Esophagus squamous epithelium (tissue), 5 donors: ENCODE measurements at places on chromosomes 2 and 18.

- DNase-seq = no peak
Measured at GRCh38 chr18:2971741-2972552, 41.0 kb downstream of the LPIN2 start.

DNA sequence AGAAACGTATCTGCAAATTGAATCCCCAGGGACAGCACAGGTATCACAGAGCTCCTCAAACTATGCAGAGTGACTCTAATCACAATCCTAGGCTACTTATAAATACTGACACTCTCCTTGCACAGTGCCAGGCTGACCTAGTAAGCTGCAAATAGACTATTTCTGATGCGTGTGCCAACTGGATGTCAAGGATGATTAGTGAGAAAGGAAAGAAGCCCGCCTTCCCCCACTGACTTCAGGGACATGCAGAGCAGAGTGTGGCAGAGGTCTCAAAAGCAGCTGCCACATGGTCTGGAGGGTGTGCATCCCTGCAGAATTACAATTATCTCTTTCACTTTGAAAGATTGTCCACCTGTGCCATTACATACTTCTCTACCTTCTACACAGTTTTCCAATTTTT, 235.6 kb downstream of the CPS1 start:
- DNase-seq = no peak

GRCh38 chr18:3665204-3665603, 215.2 kb downstream of the TGIF1 start:
- no peak for DNase-seq

DNA sequence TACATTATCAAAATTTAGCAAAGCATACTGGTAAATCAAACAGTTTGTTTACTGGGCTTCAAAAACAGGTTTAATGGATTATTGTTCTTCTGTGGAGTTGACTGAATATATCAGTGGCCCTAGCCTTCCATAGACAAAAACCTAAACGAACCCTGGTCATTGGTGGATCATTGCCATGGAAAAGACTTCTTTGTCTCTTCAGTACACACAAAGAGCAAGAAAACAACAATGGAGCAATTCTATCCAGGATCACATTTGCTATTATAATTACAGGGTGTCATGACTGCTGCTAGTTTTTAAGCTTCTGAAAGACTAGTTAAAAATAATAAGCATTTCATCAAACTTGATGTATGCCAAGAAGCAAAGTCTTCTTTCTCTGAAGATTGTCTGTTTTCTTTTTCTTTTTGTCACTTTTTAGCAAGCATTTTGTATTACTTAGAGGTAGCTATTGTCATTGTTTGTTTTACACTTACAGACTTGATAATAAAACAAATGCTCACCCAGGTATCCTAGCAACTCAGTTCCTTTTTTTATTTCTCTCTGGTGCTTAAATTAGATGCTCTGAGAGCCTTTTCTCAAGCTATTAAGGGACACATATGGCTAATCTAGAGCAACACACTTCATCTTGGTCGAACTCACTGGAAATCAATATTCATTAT, 1228.7 kb upstream of the DDX18 start:
- no peak for DNase-seq

DNA sequence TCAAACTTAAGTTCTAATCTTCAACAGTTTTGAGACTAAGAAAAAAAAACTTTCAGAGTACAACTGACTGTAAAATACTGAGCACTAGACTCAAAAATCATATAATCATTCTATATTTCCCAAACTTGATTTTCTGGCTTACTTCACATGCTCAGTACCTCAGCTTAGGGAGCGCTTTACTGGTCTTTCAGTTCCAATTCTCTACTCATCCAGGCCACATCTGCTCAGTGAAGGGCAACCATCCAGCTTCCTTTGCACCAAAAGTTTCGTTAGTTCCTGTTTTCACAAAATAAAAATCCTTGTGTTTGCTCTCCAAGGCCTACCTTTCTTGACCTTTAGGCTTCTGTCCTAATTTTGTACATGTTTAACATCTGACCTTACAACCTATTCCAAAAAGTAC, 287.6 kb upstream of the LRRTM1 start:
- DNase-seq = no peak

GRCh38 chr2:197134206-197134605, 176.4 kb downstream of the ANKRD44 start:
- no peak for DNase-seq

- DNase-seq = no peak
Measured at GRCh38 chr2:122562775-122563174, 807.3 kb downstream of the TSN start.

GRCh38 chr2:232857158-232857563, 12.9 kb upstream of the SNORC start:
- DNase-seq = no peak

- no peak for DNase-seq
Measured at GRCh38 chr18:64017870-64018269, 48.0 kb downstream of the SERPINB8 start.

- DNase-seq = no peak
Measured at GRCh38 chr2:215981115-215981514, 32.2 kb downstream of the MREG start.

- peak; percentile 16 for DNase-seq
Measured at GRCh38 chr2:201257381-201257955, 2.9 kb upstream of the CASP8 start.

DNA sequence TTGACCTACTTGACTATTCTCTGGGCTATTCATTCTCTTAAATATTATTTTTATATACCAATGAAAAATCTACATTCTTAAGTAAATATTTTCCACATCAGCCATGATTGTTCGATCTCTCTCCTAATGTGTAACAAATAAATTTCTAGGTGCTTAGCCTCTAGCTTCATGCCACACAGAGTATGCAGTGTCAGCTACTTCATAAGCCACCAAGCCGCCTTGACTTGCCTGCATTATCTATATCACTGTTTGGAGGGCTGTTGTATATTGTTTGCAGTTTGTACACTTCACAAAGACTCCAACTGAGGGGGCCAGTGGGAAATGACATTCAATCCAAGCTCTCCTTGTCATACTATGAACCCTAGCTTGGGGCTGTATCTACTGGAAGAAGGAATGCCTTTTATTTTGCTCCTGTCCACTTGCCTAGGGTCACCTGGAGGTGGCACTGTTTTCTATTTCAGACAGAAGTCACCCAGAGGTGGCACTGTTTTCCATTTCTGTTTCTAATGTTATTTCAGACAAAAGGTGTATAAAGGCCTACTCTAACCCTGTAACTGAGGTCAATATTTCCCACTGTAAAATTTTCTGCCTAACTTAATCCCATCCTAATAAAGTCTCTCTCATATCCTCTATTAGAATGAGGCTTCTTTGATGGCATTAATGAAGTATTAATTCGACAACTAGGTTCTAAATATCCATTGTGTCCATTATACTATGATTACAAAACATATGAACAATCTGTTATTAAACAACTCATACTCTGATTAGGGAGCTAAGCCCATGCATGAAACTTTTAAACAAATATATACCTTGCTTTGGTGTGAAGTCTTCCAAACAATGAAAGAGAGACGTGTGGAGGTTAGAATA, 36.4 kb downstream of the COL5A2 start:
- no peak for DNase-seq

GRCh38 chr18:3402982-3403451, 47.0 kb upstream of the TGIF1 start:
- no peak for DNase-seq

DNA sequence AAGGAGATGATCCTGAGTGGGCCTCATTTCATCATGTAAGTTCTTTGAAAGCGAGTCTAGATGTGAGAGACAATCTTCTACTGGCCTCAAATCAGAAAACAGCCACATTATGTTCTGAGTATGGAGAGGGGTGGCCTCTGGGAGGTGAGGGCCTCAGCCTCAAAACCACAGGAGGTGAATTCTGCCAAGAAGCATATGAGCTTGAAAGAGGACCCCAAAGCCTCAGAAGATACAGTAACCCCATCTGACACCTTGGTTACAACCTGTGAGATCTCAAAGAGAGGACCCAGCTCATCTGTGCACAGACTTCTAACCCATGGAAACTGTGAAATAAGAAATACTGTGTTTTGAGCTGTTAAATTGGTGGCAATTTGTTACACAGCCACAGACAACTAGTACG, 200.1 kb downstream of the ARHGAP15 start:
- DNase-seq = no peak

DNA sequence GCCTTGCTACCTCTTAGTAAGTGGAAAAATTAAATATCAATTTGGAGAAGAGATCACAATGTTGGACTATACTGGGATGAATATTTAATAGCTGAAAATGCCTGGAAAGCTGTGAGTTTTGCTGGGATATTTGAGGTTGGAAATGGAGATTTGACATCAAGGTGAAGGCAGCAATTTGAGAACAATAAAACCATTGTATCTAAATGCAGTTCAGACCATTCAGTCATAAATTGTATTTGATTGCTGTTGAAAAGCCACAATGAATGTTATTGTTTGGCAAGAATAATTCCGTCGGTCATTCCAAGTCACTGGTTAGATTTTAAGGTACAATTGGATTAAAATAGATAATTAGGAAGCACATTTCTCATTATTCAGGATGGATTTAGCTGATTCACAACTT, 325.6 kb downstream of the HRH4 start:
- no peak for DNase-seq

DNA sequence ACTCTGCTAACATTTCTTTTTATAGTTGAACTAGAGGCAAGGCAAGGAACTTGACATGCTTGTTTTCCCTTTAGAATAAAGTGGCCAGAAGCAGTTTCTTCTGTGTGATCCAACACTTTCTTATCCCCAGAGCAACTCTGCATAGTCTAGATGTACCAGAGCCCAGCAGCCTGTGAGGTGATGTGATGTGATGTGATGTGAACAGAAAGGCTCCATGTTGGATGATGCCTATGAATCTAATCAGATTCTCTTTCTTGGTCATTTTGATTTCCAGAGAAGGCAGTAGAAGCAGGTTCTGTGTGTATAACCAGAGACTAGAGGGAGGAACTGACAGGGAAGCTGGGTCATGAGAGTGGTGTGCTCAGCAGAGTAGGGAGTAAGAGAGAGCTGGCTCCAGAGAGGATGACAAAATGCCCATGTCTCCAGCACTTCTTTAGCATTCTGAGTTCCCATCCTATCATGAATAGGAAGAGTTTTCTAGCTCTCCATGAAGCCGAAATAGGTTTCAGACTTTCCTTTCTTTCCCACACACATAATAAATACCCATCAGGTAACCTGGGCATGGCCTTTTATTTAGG, 31.0 kb upstream of the PTH2R start:
- DNase-seq = no peak

GRCh38 chr2:2797797-2798196, 466.7 kb upstream of the MYT1L start:
- DNase-seq = no peak

GRCh38 chr2:186780701-186781316, 68.2 kb downstream of the ZSWIM2 start:
- DNase-seq = no peak

GRCh38 chr2:19102696-19103423, 255.6 kb downstream of the OSR1 start:
- DNase-seq = no peak

DNA sequence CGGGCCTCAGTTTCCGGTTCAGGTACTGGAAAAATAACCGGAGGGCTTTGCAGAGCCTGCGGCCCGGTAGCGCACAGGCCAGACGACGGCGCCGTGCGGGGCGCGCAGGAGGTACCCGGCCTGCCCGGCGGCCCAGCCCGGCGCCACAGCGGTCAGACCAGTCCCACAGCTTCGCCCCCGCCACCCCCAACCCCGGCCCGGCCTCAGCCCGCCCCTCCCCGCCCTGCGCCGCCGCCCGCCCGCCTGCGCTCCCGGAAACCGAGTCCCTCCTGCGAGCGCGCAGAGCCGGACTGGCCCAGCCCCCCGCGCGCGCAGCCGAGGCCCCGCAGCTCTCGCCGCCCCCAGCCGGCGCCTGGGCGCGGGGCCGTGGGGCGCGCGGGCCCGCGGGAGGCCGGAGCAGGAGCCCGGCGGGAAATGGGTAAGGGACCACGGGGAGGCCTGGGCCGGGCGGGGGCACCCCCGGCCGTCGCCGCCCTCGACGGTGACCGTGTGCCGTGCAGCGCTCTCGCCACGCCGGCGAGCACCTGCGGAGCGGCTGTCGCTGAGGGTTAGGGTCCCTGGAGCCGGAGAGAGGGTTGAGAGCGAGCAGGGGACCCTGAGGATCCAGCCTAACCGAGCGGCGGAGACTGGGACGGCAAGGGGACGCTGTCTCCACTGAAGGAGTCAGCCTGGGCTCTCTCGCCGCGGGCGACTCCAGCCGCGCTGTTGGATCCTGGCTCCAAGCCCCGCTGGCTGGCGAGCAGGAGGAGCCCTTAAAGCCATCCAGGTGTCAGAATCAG, 16.5 kb upstream of the PSD4 start:
- DNase-seq = no peak

- no peak for DNase-seq
Measured at GRCh38 chr18:3912705-3913104, 462.7 kb downstream of the TGIF1 start.

GRCh38 chr2:128245813-128246212, 72.9 kb downstream of the HS6ST1 start:
- DNase-seq = no peak

DNA sequence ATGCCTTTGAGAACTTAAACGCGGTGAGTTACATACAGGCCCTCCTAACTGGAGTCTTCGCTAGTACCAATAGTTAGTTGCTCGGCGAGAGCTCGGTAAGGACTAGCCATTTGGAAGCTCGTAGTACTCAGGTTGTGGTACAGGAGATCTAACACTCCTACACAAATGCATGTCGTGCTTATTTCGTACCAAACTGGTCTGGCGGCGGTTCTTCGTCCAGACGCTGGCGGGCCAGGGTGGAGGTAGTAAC, 346 bp upstream of the VRK2 start:
- DNase-seq = no peak

- no peak for DNase-seq
Measured at GRCh38 chr2:189483980-189484740, 42.9 kb downstream of the WDR75 start.

- DNase-seq = no peak
Measured at GRCh38 chr2:232473467-232473890, 14.2 kb downstream of the ECEL1 start.

DNA sequence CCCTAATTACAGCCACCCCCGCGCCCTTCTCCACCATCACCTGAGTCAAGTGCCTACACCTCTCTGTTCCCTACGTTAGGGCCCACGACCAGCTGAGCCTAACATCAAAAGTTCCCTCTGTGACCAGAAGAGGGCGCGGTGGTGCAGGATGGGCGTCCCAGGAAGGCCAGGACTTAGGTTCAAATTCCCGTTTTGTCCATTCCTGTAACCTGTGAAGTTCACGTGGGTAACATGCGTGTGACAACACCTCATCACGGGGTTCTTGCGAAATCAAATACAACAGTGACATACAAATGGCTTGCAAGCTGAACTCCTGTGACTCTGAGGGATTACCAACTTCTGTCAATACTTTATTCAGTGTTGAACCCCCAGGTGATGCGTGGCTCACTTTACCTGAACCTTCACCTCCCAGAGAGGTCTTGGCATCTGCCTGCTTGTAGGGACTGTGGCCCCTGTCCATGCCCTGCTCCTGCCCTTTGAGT, 207.9 kb downstream of the ARL4C start:
- no peak for DNase-seq

DNA sequence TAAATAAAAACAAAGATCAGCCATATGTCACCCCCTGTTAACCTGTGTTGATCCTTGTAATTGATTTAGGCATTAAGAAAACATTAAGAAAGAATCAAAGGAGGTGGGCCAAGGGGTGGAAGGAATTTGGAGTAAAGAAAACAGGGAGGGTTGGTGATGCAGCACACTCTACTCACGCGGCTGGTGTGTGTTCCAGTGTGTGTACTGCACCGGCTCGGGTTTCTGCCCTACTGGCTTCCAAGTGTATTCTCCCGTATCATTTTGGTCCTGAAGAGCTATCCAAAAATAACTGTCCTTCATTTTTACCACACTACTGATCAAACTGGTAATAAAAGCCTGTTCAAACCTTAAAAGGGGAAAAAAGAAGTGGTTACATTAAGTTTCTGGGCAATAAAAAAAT, 56.9 kb downstream of the PLA2R1 start:
- no peak for DNase-seq
